ENCODE measurements at places on chromosomes 5 and 9. TPM values are rescaled to one million over a fixed set of nuclear protein-coding genes. Genes with fewer than 3 reads are reported as not detected.

Gene PPP1R26
- total RNA-seq: 27.5 TPM

- no peak for DNase-seq
Measured at GRCh38 chr9:114382699-114383520, 4.9 kb downstream of the AKNA start.

- no peak for DNase-seq
Measured at GRCh38 chr5:1186351-1187233, 14.8 kb upstream of the SLC6A19 start.

GRCh38 chr5:162174358-162174974, 106.9 kb downstream of the GABRG2 start:
- no peak for DNase-seq

Gene DOLPP1
- total RNA-seq: 13.2 TPM

Gene UTP15
- total RNA-seq: 20.1 TPM

DNA sequence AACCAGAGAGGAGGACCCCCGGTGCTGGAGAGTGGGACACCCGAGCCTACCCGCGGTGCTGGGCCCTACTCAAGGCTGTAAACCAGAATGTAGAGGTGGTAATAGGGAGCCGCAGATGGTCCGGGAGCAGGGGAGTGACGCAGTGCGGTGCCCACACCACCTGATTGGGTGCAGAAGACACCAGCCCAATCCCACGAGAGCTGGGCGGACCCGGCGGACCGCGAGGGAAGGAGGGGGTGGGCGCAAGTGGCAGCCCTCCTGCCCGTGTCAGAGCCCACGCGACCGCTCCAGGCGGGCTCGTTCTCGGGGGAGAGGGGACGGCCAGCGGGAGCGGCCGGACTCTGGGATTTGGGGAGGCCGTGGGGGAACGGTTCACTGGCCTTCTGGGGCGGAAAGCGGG, 71.2 kb downstream of the C9orf50 start:
- DNase-seq: no peak

Gene ANKRD20A1
- 1.5 TPM for total RNA-seq
